ENCODE measurements at places on chromosomes 1 and 21.

DNA sequence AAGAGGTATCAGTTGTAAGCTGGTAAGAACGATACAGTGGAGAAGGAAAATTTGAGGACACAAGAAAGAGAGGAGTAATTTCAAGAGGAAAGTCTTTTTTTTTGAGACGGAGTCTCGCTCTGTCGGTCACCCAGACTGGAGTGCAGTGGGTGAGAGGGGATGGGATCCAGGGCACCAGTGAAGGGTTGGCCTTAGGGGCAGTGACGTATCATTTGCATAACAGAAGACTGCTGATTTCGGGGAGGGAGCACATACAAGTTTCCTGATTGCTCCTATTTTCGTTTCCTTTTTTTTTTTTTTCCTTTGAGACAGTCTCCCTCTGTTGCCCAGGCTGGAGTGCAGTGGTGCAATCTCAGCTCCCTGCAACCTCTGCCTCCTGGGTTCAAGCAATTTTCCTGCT lies 4.2 kb downstream of the S100A13 start:
- DNase-seq, result no peak
- H3K4me3 ChIP-seq, result no peak overlapping the region
- H3K4me1 ChIP-seq, result no peaks in the 10 kb centered on the region

DNA sequence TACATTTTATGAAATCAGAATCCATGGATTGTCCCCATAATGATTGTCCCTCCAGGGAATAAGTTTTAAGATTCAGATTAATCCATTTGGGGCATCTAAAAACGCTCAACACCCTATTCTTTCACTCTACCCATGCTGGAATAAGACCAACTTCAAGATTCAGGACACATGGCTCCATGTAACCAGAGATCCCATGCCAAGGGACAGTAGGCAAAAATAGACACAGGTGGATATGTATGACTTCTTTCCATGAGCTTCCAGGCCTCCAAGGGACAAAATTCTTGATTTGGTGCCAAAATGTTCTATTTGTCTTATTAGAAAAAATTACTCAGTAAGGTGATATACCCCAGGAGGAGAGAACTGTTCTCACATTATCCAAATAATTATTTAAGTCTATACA lies 178.8 kb downstream of the NRIP1 start:
- no peaks in the 10 kb centered on the region for H3K27me3 ChIP-seq
- no peak overlapping the region for H3K4me3 ChIP-seq
- H3K27ac ChIP-seq, result no peak overlapping the region
- H3K4me1 ChIP-seq, result no peaks in the 10 kb centered on the region
- no peaks in the 10 kb centered on the region for H3K36me3 ChIP-seq

GRCh38 chr1:24514946-24515345 lies 12.3 kb downstream of the RCAN3 start:
- peaks cover 22% of the 10 kb centered on the region for H3K4me1 ChIP-seq
- no peak for DNase-seq
- H3K27ac ChIP-seq, result peak overlapping the region; percentile 30
- no peaks in the 10 kb centered on the region for H3K27me3 ChIP-seq
- no peak overlapping the region for H3K4me3 ChIP-seq

GRCh38 chr1:153774026-153774595 lies 1.1 kb upstream of the SLC27A3 start:
- no peak for DNase-seq
- peaks cover 23% of the 10 kb centered on the region for H3K4me1 ChIP-seq
- H3K4me3 ChIP-seq, result no peak overlapping the region
- no peaks in the 10 kb centered on the region for H3K27me3 ChIP-seq
- peak overlapping the region; percentile 8 for H3K27ac ChIP-seq

GRCh38 chr1:230012741-230013140 lies 54.3 kb upstream of the GALNT2 start:
- H3K27ac ChIP-seq, result no peak overlapping the region
- no peaks in the 10 kb centered on the region for H3K36me3 ChIP-seq
- no peak overlapping the region for H3K4me3 ChIP-seq

- H3K36me3 ChIP-seq, result no peaks in the 10 kb centered on the region
- no peak overlapping the region for H3K27ac ChIP-seq
- peaks cover 4% of the 10 kb centered on the region for H3K4me1 ChIP-seq
- DNase-seq, result no peak
- H3K4me3 ChIP-seq, result no peak overlapping the region
Measured at GRCh38 chr1:211701733-211702132, 26.3 kb upstream of the NEK2 start.

DNA sequence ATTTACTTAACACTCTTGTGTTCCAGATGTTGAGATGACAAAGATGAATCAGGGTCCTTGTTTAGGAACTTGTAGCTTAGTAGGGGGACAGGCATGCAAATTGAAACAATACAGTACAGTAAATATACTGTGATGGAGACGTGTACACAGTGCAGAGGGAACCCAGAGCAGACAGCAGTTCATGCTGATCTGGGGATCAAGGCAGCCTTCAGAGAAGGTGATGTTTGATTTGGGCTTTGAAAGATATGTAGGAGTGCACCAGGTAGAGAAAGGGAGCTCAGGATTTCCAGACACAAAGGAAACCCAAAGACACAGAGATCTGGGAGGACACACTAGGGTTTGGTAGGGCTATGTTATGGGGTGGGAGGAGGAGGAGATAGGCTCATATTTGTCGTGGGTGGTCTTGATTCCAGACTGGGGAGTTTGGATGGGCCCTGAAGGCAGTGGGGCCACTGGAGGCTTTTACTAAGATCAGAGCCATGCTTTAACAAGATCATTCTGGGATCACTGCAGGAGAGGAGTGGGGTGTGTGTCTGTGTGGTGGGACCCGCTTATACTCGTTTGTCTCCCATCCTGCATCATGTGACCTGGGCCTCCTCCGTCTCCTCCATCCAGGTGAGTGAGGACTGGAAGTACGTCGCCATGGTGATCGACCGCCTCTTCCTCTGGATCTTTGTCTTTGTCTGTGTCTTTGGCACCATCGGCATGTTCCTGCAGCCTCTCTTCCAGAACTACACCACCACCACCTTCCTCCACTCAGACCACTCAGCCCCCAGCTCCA lies 7.8 kb downstream of the CHRNB2 start:
- H3K4me3 ChIP-seq, result no peak overlapping the region
- no peak for DNase-seq
- no peaks in the 10 kb centered on the region for H3K27me3 ChIP-seq
- no peak overlapping the region for H3K27ac ChIP-seq
- no peaks in the 10 kb centered on the region for H3K36me3 ChIP-seq

DNA sequence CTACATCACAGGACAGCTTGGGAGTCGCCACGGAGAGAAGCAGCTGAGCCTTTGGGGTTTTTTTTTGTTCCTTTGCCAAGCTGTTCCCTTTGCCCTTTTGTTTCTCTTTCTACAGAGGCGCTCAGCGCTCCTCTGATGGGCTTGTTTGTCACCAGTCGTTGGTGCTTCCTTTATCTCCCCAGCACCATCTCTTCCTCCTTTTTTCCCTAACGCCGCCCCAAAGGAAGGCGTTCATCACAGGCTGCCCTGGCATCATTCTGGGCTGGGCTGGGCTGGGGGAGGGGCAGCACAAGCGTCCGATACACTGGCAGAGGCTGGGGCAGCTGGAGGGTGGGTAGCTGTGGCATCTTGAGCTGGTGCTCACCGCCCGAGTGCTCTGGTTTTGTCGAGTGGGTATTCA lies 10.5 kb downstream of the IGSF21 start:
- no peak overlapping the region for H3K4me3 ChIP-seq
- no peak overlapping the region for H3K27ac ChIP-seq
- H3K36me3 ChIP-seq, result no peaks in the 10 kb centered on the region
- DNase-seq, result no peak
- H3K4me1 ChIP-seq, result no peaks in the 10 kb centered on the region

GRCh38 chr1:55420026-55420425 lies 204.9 kb upstream of the USP24 start:
- H3K36me3 ChIP-seq, result no peaks in the 10 kb centered on the region
- H3K4me1 ChIP-seq, result no peaks in the 10 kb centered on the region
- no peak overlapping the region for H3K27ac ChIP-seq
- no peak for DNase-seq
- H3K27me3 ChIP-seq, result no peaks in the 10 kb centered on the region
